Activated naive CD8-positive, alpha-beta T cell treated with anti-CD3 and anti-CD28 coated beads, Interleukin-2, amount 10 ng/mL, durations not matched to agents 7 days and 5 days (primary cell): ENCODE measurements at places on chromosomes 5 and 9. TPM values are rescaled to one million over a fixed set of nuclear protein-coding genes. Genes with fewer than 3 reads are reported as not detected.
A peak's percentile ranks its signal among the peaks of the same experiment; 100 is the strongest.

DNA sequence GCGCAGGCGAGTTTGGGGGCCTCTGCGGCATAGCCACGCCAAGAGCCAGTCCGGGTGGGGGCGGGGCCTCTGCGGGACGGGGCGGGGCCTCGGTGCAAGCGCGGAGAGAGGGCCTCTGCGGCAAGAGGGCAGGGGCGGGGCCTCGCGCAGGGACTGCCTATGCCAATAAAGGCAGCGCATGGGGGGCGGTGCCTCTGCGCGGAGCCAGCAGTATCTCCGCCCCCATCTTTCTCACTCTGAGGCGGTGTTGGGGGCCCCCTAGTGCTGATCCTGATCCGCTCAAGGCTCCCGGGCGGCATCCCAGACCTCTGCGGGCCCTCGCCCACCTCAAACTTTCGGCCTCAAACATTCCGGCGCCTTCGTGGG, 9.2 kb upstream of the GPRIN1 start:
- H3K4me1 ChIP-seq = peaks cover 7% of the 10 kb centered on the region
- peak; percentile 85 for DNase-seq
- H3K4me3 ChIP-seq = peak overlapping the region; percentile 37
- H3K27me3 ChIP-seq = peaks cover 69% of the 10 kb centered on the region

- H3K4me3 ChIP-seq = no peak overlapping the region
- H3K27me3 ChIP-seq = no peaks in the 10 kb centered on the region
- no peak overlapping the region for H3K27ac ChIP-seq
- no peaks in the 10 kb centered on the region for H3K4me1 ChIP-seq
Measured at GRCh38 chr9:23524607-23525155, 301.4 kb downstream of the ELAVL2 start.

DNA sequence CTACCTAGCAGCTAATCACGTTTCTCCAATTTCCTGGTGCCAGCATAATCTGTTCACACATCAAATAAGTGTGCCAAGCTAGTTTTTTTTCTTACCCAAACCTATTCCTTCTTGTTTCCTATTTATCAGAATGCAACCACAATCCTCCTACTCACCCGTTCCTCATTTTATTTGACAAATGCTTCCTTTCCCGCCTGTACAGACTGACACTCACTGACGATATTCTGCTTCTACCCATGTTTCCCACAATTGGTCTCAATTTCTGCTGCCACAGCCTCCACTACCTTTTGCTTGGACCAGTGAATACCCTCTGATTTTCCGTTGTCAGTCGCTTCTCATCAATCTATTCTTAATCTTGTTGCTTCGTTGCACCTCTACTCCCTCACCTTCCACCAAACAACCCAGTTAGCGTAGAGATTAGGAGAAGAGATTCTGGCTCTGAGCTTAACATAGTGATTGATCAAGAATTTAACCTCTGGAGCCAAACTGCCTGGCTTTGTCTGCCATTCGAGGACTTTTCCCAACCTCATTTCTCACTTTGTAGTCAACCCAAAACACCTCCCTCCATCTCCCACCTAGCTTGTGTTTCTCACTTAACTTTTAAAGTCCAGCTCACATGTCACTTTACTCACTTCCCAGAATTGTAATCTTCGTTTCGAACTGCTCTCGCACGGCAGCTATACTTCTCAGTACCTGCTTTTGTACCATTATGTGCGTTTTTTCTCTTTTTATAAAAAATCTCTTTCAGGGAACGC, 729 bp upstream of the TMEM38B start:
- no peak overlapping the region for H3K27ac ChIP-seq
- H3K4me1 ChIP-seq = peaks cover 12% of the 10 kb centered on the region
- H3K27me3 ChIP-seq = peaks cover 30% of the 10 kb centered on the region
- H3K4me3 ChIP-seq = peak overlapping the region; percentile 79

DNA sequence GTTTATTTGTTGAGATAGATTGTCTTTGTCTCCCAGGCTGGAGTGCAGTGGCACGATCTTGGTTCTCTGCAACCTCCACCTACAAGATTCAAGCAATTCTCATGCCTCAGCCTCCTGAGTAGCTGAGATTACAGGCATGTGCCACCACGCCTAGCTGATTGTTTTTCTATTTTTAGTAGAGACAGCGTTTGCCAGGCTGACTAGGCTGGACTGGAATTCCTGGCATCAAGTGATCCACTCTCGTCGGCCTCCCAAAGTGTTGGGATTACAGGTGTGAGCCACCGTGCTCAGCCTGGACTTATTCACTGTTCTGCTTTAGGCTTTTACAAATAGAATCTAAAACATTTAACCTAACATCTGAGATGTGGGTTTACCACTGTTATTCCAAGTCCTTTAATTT, 91.3 kb downstream of the COMMD10 start:
- no peak overlapping the region for H3K27ac ChIP-seq
- H3K27me3 ChIP-seq = no peaks in the 10 kb centered on the region
- no peak for DNase-seq
- H3K36me3 ChIP-seq = peaks cover 10% of the 10 kb centered on the region
- H3K4me3 ChIP-seq = no peak overlapping the region

GRCh38 chr5:151357097-151357496, 9.7 kb upstream of the SLC36A2 start:
- H3K4me1 ChIP-seq = no peaks in the 10 kb centered on the region
- no peaks in the 10 kb centered on the region for H3K36me3 ChIP-seq
- H3K4me3 ChIP-seq = no peak overlapping the region

GRCh38 chr5:177332031-177332895, 19.2 kb downstream of the LMAN2 start:
- H3K36me3 ChIP-seq = peaks cover 24% of the 10 kb centered on the region
- no peaks in the 10 kb centered on the region for H3K27me3 ChIP-seq
- no peak for DNase-seq
- no peak overlapping the region for H3K27ac ChIP-seq
- no peak overlapping the region for H3K4me3 ChIP-seq
- H3K4me1 ChIP-seq = peaks cover 16% of the 10 kb centered on the region

- H3K27ac ChIP-seq = no peak overlapping the region
- no peak overlapping the region for H3K4me3 ChIP-seq
- peaks cover 5% of the 10 kb centered on the region for H3K4me1 ChIP-seq
- H3K36me3 ChIP-seq = no peaks in the 10 kb centered on the region
Measured at GRCh38 chr9:84697509-84698114, 28.1 kb downstream of the NTRK2 start.

GRCh38 chr5:173689737-173690360, 73.4 kb upstream of the BOD1 start:
- H3K4me1 ChIP-seq = no peaks in the 10 kb centered on the region
- no peak overlapping the region for H3K27ac ChIP-seq
- DNase-seq = no peak
- no peaks in the 10 kb centered on the region for H3K27me3 ChIP-seq
- no peaks in the 10 kb centered on the region for H3K36me3 ChIP-seq

DNA sequence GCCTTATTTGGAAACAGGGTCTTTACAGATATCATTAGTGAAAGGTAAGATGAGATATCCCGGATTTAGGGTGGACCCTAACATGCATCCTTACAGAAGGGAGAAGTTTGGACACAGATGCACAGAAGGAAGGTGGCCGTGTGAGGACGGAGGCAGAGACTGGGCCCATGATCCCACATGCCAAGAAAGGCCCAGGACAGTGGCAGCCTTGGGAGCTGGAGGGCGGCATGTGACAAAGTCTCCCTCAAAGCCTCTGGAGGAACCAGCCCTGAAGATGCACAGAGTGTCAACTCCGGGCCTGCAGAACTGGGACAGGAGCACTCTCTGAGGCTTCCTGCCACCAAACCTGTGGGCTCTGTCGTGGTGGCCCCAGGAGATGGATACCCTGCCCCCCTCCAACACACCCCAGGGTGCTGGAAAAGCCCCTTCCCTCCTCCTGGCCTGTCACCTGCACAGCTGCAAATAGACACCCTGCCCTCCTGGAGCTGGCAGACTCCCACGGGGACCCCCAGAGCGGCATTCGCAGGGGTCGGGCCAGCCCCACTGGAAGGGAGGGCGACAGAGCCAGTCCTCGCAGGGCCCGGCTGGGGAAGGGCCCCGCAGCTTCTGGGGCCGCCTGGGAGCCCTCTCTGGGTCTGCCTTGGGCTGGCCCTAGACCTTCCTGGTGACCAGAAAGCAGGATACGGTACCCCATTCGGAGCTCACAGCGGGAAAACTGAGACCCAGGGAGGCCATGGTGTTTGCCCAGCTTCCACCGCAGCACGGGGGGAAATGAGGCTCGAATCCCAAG, 7.9 kb downstream of the NACC2 start:
- no peaks in the 10 kb centered on the region for H3K27me3 ChIP-seq
- H3K27ac ChIP-seq = no peak overlapping the region
- peaks cover 6% of the 10 kb centered on the region for H3K4me1 ChIP-seq

DNA sequence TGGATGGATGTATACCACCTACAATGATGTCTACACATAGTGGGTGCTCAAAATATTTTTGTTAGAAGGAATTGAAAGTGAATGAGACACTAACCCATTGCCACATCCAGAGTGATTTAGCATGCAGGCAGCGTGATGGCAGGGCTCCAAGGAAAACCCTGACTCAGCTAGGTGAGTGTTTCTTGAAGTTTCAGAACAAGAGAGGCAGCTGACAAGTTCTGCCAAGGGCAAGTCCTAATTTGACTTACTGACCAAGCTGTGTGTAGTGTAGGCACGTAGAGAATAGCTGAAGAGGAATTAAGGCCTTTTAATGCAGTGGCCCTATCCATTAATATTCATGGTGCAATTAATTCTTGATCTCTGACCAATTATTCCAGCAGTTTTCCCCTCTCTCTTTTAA, 107.8 kb upstream of the ATP10B start:
- no peak for DNase-seq
- H3K4me3 ChIP-seq = no peak overlapping the region
- H3K27me3 ChIP-seq = no peaks in the 10 kb centered on the region
- H3K36me3 ChIP-seq = no peaks in the 10 kb centered on the region
- H3K27ac ChIP-seq = no peak overlapping the region

DNA sequence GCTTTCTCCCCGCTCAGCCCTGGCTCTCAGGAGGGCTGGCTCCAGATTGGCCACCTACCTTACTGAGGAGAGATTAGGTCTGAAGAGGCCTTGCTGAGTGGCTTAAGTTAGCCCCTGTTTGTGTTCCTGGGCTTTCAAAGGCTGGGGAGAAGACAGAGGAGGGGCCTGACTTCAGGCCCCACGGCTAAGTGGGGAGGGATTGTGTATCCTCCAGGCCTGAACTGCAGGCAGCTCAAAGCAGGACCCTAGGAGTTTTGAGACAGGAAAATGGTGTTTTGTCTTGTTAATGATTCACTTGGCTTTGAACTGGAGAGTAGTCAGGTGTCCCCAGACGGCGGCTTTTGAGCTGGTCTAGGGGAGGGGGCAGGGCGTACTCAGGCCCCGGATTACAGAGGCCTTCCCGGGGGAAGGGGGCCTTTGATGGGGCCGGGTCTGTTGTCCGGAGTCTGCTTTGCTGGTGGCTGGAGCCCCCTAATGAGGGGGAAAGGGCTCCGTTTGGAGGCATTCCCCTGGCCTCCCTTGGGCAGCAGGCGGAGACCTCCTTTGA, 162.0 kb upstream of the SMIM23 start:
- DNase-seq = no peak
- no peaks in the 10 kb centered on the region for H3K36me3 ChIP-seq
- peaks cover 4% of the 10 kb centered on the region for H3K4me1 ChIP-seq
- no peak overlapping the region for H3K4me3 ChIP-seq
- H3K27me3 ChIP-seq = peaks cover 12% of the 10 kb centered on the region

DNA sequence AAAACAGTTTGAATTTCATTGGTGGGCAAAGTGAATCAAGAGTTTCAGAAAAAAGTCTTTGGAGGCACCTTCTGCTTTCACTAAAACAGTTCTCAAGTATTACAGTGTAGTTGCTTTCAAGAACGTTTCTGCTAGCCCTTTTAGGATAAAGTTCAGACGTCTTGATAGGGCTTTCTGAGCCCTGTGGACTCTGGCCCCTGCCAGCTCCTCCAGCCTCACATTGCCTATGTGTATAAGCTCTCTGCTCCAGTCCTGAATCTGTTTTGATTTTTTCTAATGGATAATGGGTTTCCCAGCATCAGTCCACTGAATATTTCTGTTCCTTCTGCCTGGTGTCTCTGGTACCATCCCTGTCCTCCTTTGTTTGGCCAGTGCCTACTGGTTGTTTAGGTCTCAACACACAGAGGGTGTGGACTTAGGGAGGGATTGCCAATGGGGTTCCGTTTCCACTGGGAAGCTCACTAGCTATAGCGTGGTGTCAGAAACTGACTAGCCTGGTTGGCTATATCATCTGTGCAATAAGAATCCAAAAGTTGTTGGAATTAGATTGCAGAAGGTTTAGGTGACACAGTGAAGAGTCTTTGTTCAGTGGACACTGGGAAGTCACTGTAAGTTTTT, 26.4 kb downstream of the ARHGAP26 start:
- H3K4me1 ChIP-seq = peaks cover 60% of the 10 kb centered on the region
- H3K27ac ChIP-seq = no peak overlapping the region
- peaks cover 10% of the 10 kb centered on the region for H3K36me3 ChIP-seq
- H3K4me3 ChIP-seq = no peak overlapping the region
- no peaks in the 10 kb centered on the region for H3K27me3 ChIP-seq

GRCh38 chr9:9412241-9412640, 1200.6 kb downstream of the PTPRD start:
- no peak overlapping the region for H3K27ac ChIP-seq
- H3K4me1 ChIP-seq = no peaks in the 10 kb centered on the region
- DNase-seq = no peak
- no peaks in the 10 kb centered on the region for H3K36me3 ChIP-seq

DNA sequence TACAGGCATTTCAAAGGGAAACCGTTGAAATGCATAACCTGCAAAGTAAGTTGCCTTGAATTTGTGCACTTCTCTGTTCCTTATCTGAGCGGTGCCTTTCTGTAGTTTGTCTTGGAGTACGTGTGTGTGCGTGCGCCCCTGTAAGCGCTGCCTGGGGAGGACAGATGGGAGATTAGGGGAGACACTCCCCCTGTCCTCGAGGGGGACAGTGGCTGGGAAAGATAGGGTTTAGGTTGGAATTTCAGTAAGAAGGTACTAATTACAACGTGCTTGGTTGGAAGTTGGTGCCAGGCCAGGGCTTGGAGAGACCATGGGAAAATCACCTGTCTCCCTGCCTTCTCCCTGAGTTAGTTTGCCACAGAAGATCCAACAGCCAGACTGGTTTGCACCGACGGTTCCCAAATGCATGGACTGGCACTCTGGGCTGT, 73.2 kb downstream of the PIK3R1 start:
- H3K27me3 ChIP-seq = no peaks in the 10 kb centered on the region
- peaks cover 64% of the 10 kb centered on the region for H3K4me1 ChIP-seq
- H3K27ac ChIP-seq = peak overlapping the region; percentile 95

DNA sequence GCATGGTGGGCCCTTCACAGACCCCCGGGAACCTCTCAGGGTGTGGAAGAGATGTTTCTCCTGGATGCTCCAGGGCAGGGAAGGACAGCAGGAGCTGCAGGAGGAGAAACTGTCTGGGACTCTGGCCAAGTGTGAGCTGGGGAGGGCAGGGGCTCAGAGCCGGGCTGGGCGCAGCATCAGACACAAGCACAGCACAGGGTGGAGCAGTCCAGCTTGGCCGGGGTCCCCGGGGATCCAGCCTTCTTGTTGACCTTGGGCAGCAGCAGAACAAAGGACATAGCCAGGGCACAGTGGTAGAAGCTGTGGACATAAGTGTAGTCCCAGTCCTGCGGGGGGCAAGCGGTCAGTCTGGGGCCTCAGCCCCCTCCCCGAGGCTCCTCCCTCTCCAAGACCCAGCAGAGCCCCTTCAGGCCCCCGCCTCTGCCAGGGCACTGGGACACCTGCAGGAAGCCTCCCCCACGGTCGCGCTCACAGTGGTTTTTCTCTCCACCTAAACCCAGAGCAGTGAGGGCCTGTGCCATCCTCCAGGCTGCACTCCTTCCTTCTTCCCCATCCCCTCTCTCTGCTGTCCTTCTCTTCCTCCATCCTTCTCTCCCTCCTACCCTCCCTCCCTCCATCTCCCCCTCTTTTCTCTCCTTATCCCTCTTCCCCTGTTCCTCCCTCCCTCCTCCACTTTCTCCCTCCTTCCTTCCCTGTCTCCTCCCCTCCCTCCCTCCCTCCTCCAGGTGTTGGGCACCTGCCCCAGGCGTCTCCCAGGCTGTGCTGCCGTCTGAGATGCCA, 10.1 kb downstream of the MYMK start:
- no peaks in the 10 kb centered on the region for H3K27me3 ChIP-seq
- peaks cover 2% of the 10 kb centered on the region for H3K4me1 ChIP-seq
- no peak overlapping the region for H3K27ac ChIP-seq
- H3K4me3 ChIP-seq = no peak overlapping the region

NSG2 gene
- total RNA-seq = not detected

AIF1L gene
- total RNA-seq = 0.42 TPM

ZNF618 gene
- total RNA-seq = 0.60 TPM
